Natural killer cell (primary cell): ENCODE measurements at places on chromosomes 7 and 10. TPM values are rescaled to one million over a fixed set of nuclear protein-coding genes. Genes with fewer than 3 reads are reported as not detected.

DNA sequence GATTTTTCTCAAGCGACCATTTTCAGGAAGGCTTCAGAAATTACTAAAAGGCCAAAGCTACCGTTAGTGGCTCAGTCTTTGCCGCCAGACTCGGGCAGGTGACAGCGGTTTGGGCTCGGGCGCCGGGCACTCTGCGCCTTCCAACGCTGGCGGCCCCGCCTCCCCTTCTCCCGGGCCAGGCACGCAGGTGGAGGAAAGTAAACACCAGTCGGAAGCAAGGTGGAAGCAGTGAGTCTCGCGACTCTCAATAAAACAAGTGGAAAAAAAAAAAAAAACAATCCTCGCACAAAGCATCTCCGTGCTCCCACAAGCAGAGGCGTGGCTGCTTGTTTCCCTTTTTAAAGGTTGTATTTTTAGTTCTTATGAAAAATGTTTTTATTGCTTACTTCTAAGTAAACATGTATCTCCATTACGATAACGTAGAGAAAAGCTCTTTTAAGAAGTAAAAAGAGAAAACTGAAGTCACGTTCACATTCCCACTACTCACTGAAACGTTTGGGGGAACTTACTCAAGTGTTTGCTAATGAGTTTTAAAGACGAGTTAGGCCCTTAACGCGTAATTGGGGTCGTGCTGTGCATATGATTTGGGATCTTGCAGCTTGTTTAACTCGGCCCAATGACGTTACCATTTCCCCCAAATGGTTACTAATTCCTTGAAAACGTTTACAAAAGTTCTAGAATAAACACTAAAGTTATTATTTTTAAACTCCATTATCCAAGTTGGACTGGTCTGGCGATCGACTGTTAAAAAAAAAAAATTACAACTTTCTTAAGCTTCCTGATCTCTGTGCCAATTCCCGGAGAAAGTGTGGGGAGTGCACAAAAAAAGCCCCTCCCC is 864 bp downstream of the CDCA7L start:
- peak; percentile 50 for DNase-seq
- H3K4me3 ChIP-seq = peak overlapping the region; percentile 59
- peak overlapping the region; percentile 73 for H3K27ac ChIP-seq

Gene IFIT1B
- not detected for total RNA-seq

DNA sequence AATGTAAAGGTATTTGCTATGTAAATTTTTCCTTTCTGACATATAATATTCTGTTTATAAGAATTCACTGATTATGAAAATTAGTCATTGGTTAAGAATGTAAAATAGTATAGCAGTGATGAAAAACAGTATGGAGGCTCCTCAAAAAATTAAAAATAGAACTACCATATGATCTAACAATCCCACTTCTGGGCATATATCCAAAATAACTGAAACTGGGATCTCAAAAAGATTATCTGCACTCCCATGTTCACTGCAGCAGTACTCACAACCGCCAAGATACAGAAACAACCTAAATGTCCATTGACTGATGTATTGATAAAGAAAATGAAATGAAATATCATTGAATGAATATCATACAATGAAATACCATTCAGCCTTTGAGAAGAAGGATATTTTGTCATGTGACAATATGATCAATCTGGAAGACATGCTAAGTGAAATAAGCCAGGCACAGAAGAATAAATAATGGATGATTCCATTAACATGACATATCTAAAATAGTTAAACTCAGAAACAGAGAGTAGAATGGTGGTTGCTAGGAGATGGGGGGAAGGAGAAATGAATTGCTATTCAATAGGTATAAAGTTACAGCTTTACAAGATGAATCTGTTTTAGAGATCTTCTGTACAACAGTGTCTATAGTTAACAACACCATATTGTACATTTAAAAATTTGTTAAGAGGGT is 14.0 kb downstream of the C10orf88 start:
- DNase-seq = no peak
- H3K36me3 ChIP-seq = peaks cover 30% of the 10 kb centered on the region
- H3K27ac ChIP-seq = no peak overlapping the region
- no peak overlapping the region for H3K4me3 ChIP-seq

- H3K36me3 ChIP-seq = peaks cover 65% of the 10 kb centered on the region
- H3K27ac ChIP-seq = peak overlapping the region; percentile 69
- peaks cover 75% of the 10 kb centered on the region for H3K4me1 ChIP-seq
- no peak for DNase-seq
These were observed 229.2 kb downstream of the CELF2 start for GRCh38 chr10:11246752-11247467.

- no peak overlapping the region for H3K27ac ChIP-seq
- no peak overlapping the region for H3K4me3 ChIP-seq
- peaks cover 3% of the 10 kb centered on the region for H3K4me1 ChIP-seq
- DNase-seq = no peak
- no peaks in the 10 kb centered on the region for H3K27me3 ChIP-seq
These were observed 202.5 kb upstream of the AHR start for GRCh38 chr7:17095931-17096330.

DNA sequence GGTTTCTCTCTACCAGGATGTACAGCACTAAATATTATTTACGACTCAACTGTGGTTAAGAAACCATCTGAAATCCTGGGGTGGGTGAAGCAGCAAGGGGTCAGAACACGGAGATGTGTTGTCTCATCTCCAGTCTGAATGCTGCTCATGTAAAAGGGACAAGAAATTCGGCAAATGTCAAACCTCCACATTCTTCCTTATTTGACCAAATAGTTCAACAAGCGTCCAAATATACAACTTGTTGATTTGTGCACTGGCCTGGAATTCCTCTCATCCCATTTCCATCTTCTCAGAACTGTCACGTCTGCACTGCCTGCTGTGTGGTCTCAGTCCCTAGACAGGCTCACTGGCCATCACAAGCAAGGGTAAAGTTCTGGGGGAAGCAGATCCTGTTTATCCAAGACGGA is 520.0 kb downstream of the PARD3 start:
- no peak for DNase-seq
- no peaks in the 10 kb centered on the region for H3K36me3 ChIP-seq
- H3K4me3 ChIP-seq = no peak overlapping the region
- H3K27ac ChIP-seq = no peak overlapping the region
- no peaks in the 10 kb centered on the region for H3K27me3 ChIP-seq
- no peaks in the 10 kb centered on the region for H3K4me1 ChIP-seq
